Fibroblast of skin of right biceps (primary cell): ENCODE measurements at places on chromosomes 3 and 15.

GRCh38 chr3:4270720-4271119 is 32.4 kb upstream of the SETMAR start:
- DNase-seq: no peak

GRCh38 chr15:68695061-68695595 is 116.3 kb downstream of the CORO2B start:
- DNase-seq: no peak

DNA sequence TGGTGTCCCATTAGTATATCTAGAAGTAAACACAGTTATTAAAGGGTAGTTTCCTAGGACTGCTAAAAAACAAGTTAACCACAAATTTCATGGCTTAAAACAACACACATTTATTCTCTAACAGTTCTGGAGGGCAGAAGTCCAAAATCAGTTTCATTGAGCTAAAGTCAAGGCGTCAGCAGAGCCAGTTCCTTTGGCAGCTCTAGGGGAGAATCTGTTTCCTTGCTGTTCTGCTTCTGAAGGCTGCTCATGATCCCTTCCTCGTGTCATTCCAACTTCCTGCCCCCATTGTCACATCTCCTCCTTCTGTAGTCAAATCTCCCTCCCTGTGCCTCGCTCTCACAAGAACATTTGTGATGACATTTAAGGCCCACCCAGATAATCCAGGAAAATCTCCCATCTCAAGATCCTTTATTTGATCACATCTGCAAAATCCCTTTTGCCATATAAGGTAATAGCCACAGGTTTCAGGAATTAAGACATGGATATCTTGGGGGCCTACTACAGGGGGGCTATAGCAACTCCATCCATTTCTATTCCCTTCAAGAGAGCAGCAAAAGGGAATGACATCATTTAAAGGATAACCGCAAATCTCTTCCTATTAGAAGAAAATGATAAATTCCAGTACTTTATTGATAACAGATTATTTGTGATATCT is 50.1 kb downstream of the GPR176 start:
- DNase-seq: no peak

DNA sequence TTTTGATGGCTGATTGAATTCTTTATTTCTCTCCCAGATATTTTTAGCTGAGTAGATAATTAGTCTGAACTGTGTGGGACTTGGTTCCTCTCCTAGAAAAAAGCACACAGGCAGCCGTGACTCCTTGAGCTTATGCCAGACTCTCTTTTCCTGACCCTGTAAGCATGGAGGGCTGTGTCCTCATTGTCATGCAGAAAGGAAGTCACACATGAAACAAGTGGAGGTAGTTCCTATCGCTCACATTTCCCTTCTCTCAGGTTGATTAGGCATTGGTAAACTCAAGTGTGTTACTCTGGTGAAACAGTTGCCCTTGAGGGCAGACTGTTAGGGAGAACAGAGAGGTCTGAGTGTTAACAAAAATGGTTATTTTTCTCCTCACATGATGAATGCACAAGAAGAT is 6.3 kb upstream of the RTP4 start:
- no peak for DNase-seq

GRCh38 chr3:161540594-161540993 is 44.0 kb downstream of the OTOL1 start:
- DNase-seq: no peak

DNA sequence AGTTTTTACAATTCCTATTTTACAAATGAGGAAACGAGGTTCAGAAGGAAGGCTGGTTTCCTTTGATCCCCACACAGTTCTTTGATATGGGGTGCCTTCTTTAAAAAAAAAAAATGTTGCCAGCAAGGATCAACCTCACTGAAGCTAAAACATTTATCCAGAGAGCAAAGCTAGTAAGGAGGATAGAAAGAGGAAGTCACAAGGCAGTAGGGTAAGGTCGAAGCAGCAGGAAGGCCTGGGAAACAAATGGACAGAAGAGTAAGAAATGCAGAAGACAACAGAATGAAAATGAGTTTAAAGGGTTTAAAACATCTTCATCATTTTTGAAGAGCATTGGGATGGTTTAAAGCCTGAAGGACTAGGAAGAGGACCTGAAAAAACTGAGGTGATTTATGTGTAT is 30.6 kb upstream of the CP start:
- DNase-seq: no peak

- DNase-seq: no peak
Observed at GRCh38 chr15:24752354-24752753, 76.8 kb downstream of the NPAP1 start.

DNA sequence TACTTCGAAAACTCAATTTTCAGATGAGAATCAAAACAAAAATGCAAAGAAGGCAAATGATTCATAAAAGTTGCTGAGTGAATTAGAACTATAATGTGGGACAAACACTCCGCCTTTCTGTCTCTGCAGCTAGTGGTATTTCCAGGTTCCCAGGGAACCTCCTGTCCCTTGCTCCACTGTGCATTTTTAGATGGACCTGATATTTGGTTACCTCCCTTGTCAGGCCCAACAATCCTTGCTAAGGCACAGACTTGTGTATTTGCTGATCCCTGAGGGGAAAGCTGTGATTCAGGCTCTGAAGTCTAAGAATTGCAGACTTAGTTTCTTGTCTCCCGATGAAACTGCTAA is 162.7 kb downstream of the LPP start:
- DNase-seq: peak; percentile 57

DNA sequence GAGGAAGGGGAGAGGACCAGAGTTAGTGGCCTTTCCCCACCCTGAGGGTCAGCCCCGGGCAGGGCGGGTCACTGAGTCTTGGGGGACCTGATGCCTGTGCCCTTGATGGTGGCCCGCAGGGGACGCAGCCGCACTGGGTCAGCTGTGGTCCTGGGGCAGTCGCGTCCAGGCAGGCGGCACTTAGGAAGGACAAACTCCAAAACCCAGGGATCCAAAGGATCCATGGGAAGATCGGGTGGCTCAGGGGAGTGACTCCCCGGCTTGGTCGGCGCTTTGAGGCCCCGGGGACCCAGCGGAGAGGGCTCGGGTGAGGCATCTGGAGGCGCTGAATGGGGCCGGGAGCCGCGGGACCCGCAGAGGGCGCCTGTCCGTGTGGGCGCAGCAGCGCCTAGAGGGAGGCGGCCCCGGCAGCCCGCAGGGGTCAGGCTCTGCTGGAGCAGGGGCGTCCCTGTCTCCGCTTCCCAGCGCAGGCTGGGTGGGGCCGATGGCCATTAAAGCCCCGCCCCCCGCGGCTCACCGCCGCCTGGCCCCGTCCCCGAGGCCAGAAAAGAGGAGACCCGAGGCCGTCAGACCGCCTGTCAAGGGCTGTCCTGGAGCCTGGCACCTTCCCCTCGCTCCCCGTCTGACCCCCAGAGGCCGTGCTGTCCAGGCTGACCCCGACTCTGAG is 17.5 kb downstream of the CIDEC start:
- DNase-seq: peak; percentile 55

GRCh38 chr3:80993241-80993945 is 768.1 kb downstream of the GBE1 start:
- DNase-seq: no peak
